Epithelial cell of proximal tubule (primary cell): ENCODE measurements at places on chromosomes 5 and 9.

GRCh38 chr5:172424111-172424490 lies 30.2 kb downstream of the SH3PXD2B start:
- DNase-seq: no peak

GRCh38 chr5:122077366-122078115 lies 518 bp downstream of the LOX start:
- no peak for DNase-seq

DNA sequence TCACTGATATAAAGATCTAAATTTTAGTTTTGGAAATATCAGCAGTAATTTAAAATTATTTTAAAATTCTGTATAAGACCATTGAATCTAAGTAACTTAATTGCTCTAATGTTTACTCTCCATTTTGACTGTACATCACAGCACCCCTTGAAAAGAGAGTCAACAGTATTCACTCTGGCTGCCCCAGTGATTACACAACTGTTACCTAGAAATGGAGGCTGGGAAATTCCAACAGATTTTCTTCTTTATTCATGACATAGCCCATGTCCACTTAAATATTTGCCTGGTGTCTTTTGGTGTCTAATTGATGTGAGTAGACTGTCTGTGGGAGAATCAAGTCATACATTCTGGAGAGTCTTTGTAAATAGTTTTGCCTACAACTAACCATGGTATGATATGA lies 301.8 kb upstream of the CDH6 start:
- DNase-seq: no peak

GRCh38 chr5:72369711-72370110 lies 49.5 kb downstream of the PTCD2 start:
- DNase-seq: no peak

DNA sequence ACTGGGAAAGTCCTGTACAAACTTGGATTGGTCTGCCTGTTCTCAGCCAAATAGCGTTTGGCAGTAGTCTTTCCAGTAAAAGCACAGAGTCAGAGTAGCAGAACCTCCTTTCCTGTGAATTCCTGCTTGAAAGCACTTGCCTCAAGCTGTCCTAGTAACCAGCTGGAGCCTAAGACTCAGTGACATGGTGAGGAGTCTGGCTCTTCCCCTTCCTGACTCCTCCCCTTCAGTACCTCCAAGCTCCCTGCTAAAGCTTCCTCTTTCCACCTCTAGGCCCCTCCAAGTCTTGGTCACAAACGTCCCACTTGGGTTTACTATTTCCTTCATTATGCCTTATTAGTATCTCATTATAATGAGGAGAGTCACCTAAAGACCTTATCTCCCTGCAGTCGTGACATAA lies 21.4 kb upstream of the FAM81B start:
- no peak for DNase-seq

DNA sequence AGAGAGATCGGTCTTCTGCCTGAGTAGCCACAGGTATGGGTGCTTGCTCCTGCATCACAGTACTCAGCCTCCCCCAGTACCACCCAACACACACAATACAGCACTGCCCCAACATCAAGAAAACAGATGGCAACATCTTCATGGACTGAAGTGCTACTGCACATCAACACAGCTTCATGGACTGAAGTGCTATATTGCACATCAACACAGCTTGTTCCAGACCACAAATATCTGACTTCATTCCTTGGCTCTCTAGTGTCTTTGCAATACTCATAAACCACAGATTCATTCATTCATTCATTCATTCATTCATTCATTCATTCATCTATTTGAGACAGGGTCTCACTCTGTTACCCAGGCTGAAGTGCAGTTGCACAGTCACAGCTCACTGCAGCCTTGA lies 31.1 kb upstream of the PCA3 start:
- no peak for DNase-seq

GRCh38 chr5:167940911-167941310 lies 350.5 kb upstream of the WWC1 start:
- DNase-seq: no peak

DNA sequence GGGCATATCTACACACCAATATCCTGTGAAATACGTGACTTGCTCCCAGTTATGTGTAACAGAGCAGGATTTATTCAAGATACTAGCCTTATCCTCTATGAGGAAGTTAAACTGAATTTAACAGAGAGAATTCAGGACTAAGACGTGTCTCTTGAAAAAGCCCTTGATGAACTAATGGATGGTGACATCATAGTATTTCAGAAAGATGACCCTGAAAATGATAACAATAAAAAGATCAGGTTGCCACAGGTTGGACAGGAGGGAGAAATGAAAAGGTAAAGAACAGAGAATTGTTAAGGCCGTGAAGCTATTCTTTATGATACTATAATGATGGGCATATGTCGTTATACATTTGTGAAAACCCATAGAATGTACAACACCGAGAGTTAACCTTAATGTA lies 56.2 kb upstream of the EFNA5 start:
- no peak for DNase-seq

DNA sequence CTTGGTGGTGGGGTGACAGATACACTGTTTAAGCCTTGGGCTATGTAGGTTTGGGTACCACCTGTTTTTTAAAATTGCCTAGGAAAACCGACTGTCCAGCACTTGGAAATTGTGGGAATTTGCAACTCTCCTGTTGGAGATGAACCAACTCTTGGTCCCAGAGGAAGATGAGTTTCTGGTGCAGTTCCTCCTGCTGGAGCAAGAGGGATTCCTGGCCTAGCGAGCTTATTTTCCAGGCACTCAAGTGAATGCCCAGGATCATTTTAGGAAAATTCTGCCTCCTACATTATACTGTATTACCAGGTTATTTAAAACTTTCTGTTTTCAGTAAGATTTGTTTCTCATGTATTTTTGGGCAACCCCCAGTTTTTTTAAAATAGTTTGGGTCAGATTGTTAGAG lies 33.7 kb downstream of the AP3S1 start:
- no peak for DNase-seq

- DNase-seq: no peak
Measured at GRCh38 chr9:32968101-32969011, 33.1 kb downstream of the APTX start.

- DNase-seq: no peak
Measured at GRCh38 chr9:96493757-96494156, 43.8 kb downstream of the HABP4 start.

- DNase-seq: no peak
Measured at GRCh38 chr5:56807679-56808078, 7.7 kb upstream of the MAP3K1 start.

- no peak for DNase-seq
Measured at GRCh38 chr5:148665431-148665830, 11.1 kb upstream of the HTR4 start.

DNA sequence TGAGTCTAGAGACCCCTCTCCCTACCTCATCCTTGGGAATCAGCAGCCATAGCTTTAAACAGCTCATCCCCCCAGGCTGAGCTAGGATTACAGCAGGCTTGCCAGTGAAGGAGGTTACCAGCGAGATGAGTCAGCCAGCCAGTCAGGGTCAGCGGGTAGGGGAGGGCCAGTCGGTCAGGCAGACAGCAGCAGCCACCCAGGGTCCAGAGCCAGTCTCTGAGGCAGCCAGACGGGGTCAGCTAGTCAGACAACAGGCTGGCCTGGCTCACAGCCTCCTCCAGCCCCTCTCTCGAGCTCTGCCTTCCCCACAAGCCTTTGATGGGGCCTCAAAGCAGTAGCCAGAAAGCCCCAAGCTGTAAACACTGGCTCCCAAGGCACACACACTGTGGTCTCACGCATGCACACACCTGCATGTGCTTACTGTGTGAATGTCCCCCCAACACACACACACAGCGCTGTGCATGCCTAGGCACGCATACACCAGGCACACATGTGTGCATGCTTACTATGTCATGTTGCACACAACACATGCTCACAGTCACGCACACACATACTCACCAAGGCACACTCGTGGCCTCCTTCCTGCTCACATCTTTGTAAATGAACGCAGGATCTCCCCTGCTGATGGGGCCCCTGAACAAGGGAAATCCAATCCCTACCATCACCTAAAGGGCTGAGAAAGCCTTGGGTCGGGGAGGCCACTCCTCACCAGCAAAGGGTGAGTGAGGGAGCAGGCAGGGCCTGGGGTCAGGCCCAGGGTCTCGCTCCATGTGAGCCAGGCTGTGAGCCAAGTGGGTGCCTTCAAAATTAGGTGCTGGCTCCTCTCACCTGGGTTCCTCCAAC lies 28.2 kb upstream of the CPLX2 start:
- peak; percentile 20 for DNase-seq

DNA sequence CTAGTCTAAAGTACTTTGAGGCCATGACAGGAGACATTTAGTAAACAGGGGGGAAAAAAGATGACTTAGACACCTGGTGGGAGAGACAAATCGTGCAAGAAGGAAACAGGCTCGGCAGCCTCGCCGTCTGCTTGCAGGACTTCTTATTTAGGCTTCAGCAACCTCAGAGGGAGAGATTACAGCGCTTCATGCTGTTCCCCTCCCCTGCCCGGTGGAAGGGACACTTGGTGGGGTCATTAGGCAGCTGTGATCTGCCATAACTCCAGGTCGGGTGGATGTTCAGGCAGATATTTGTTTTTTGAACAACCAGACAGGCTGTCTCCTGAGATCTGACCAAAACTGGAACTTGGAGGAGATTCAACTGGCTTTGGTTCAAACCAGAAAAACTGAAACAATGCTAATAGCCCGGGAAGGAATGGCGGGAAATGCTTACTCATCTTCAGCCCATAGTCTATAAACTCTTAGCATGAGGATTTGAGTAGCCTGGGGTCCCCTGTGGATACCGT lies 38.1 kb upstream of the CD180 start:
- no peak for DNase-seq

- DNase-seq: no peak
Measured at GRCh38 chr9:77679661-77680368, 31.7 kb upstream of the GNA14 start.

DNA sequence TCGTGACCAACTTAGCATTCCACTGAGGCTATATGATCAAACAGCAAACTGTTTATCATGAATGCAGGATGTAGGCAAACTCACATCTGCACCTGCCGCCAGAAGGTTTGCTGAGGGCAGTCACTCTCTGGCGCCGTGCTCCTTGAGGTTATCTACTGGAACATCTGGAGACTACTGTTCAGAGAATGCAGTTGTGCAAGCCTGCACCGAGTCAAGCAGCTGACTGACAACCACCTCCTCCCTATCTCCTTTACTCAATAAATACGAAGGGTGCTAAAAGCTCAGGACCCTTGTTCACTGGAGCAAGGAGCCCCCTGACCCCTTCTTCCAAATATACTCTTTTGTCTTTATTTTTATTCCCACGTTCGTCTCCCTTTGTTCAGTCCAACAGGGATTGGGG lies 27.1 kb downstream of the CCDC125 start:
- DNase-seq: no peak

DNA sequence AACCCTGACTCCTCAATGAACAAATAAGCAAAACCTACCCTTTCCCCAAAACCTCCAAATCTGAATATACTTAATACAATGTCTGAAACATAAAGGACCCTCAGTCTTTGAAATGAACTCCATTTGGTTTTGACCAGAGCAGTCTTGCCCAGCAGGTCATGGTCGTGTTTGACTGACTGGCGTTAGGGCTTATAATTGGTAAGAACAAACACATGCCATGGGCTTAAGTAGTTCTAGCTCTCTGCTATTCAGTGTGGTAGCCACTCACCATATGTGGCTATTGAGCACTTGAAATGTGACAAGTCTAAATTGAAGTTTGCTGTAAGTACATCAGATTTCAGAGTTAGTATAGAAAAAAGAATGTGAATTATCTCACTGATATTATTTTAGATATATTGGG lies 42.1 kb downstream of the LRRTM2 start:
- no peak for DNase-seq

- DNase-seq: no peak
Measured at GRCh38 chr5:35016174-35017051, 31.3 kb downstream of the AGXT2 start.

DNA sequence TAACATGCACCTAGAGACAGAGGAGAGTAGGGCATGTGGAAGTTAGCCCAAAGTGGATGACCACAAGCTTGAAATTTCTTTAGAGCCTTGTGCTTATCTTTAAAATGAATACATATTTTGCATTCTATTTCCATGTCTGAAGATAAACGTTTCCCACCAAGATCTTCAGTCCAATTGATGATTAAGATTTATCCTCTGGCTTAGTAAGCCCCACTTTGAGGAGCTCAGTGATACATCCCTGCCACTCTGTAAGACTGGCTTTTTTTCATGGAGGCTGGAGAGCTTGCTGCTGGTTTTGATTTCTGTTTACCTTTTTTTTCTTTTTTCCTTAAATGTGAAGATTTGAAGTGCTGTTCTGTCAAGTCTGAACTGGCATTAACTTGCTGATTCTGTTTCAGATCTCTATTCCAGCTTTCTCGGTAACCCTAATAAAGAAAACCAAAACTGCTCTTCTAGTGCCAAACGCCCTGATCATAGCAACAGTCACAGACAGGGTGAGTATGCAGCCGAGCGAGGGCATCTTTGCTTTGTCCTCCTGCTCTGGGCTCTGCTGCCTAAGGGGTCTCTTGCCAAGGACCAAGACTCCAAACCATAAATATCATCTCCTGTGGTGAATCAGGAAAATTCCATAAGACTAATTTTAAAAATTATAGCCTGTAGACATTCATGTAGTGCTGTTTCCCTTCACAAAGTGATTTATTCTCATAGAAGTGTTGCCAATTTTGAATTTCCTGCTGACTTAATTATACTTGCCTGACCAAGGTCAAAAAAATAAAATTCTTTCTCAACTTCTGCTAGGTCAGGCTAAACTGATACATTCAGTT lies 54.3 kb downstream of the GRAMD2B start:
- no peak for DNase-seq

GRCh38 chr5:113302120-113302519 lies 132.7 kb downstream of the TSSK1B start:
- no peak for DNase-seq

DNA sequence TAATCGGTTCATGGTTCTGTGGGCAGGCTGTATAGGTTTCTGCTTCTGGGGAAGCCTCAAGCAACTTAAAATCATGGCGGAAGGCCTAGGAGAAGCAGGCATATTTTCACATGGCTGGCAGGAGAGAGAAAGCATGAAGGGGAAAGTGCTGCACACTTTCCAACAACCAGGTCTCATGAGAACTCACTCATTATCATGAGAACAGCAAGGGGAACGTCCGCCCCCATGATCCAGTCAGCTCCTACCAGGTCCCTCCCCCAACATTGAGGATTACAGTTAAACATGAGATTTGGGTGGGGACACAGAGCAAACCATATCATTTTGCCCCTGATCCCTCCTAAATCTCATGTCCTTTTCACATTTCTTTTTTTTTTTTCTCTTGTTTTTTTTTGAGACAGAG lies 82.1 kb downstream of the EHMT1 start:
- DNase-seq: no peak

GRCh38 chr9:34686231-34686630 lies 4.8 kb downstream of the CCL19 start:
- DNase-seq: no peak

DNA sequence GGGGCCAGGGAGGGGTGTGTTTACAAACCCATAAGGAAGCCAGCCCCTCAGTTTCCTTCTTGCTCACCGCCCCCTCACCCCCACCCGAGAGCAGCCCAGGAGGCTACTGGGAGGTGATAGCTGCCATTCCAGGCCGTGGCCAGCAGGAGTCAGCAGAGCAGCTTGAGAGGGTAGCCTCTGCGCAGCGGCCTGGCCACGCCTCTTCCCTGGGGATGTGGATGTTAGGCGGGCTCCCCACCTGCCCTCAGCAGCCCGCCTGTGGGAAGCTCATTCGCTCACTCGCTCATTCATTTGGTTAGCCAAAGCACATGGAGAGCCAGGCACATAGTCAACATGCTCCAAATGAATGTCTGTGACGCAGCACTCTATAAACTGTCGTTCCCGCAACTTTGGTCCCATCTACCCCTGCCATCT lies 6.1 kb upstream of the DPM2 start:
- DNase-seq: no peak
